ENCODE measurements at places on chromosomes 13 and 19.

DNA sequence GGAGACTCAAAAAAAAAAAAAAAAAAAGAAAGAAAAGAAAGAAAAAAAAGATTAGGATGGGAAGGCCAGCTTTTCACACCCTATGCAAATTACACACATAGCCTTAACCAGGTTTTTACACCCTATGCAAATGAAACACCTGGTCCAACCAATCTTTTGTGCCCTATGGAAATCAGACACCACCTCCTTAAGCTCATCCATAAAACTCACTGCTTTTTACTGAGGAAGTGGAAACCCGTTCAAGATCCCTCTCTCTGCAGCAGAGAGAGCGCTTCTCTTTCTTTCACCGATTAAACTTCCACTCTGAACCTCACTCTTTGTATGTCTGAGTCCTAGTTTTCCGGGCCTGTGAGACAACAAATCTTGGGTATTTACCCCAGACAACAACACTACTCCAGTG is 25.3 kb upstream of the HOMER3 start:
- DNase-seq = no peak

DNA sequence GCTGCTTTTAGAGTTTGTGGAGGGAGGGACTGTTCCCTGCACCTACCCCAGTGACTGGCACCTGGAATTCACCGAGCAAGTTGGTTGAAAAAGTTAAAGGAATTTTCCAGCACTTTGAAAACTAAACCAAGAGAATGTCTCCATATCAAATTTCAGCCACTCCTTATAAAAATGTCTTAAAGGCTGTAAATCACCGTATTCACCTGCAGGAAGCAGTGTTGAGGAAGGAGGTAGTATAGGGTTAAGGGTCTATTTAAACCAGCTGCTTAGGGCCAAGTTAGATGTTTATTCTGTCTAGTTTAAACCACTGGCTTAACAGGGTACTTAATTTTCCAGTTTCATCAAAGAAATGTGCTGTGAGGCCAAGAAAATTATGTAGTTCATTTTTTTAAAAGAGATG is 3.8 kb upstream of the RAB20 start:
- no peak for DNase-seq

DNA sequence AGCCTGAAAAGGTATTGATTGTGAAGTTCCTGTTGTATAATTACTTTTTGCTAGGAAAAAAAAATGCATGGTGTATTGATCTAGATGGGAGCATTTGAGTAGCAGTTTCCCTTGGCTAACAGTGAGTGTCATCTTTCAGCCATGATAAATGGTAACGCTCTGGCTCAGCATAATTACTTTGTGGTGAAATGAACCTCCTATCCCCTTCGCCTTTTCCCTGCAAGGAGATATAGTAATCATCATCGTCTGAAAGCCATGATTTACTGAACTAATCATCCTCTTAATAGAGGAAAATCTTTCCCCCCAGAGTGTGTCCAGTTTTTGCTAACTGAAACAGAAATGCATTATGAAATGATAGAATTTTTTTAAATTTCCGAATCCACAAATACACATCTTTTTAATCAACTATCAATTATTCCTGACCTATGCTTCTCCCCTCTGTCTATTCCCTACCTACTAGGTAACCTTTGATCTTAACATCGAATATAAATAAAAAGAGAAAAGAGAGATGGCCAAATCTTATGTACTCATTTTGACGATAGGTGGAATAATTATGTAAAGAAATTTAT is 88.7 kb downstream of the MAB21L1 start:
- no peak for DNase-seq

DNA sequence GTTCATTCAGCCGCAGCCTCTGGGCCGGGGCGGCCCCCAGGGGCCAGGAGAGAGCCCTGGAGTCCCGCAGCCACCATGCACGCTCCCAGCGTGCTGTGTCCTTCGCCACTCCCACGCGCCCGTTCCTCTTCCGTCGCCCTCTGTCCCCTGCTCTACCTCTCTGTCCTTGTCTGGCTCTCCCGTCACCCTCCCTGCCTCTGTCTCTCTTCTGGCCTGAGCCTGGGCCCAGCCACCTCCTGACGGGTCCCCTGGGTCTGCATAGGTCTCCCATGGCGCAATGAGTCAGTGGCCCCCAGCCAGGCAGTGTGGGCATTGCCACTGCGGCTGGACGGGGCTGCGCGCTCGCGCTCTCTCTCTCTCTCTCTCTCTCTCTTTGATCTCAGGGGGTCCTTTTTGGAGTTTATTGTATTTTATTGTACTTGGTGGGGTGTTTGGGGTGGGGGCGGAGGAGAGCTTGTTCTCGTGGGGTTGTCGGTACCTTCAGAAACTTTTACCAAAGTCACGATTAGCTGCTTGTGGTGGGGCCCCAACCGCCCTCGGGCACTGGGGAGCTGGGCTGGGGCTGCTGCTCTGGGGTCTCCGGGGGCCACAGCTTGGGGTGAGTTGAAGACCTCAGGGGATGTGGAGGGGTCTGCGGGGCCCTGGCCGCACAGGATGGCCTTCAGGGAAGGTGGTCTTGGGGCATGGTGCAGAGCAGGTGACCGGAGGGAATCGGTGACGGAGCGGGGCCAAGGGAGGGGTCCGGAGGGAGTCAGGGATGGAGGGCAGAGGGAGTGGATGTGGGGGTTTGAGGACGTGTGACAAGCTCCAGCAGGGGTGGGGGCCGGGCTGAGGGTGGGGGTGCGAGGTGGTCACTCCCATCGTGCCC is 1.7 kb upstream of the TGFBR3L start:
- no peak for DNase-seq

GRCh38 chr19:56319991-56320390 is 5.4 kb upstream of the ZSCAN5A start:
- no peak for DNase-seq

DNA sequence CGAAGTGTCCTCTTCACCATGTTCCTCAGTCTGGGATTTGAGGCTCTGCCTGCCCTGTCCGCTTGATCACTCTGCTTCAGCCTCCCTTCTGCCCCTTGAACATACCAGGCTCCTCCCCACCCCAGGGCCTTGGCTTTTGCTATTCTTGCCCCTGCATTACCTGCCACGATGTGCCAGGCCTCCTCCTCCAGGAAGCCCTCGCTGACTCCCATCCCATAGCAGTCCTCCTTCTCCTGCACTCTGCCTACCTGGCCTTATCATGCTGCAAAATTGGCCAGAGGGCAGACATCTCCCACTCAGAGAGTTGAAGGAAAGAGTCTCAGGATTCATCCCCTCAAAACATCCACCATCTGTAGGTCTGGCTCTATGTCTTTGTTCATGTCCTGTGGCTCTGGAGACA is 2.2 kb downstream of the YJEFN3 start:
- no peak for DNase-seq

GRCh38 chr19:30132343-30133075 is 190.5 kb downstream of the URI1 start:
- no peak for DNase-seq

GRCh38 chr13:59424661-59425060 is 739.1 kb downstream of the DIAPH3 start:
- DNase-seq = no peak

GRCh38 chr19:29804493-29804892 is 7.3 kb upstream of the CCNE1 start:
- no peak for DNase-seq

DNA sequence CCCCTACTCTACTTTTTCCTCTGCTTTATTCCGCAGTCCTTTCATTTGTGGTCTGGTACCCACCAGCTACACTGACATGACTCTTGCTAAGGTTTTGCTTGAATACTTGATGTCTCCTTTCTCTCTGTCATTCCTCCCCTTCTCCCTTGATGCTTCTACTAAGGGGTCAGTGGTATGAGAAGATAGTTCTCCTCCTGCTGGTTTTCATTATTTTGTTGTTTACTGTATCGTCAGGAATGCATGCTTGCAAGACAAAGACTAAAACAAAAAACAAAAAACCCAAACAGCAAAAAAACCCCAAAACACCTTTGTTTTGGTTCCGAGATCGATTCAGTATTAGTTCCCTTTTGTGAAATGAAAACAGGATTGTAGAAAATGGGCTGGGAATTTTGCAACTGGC is 59.5 kb downstream of the PCCA start:
- no peak for DNase-seq

GRCh38 chr13:30806784-30807183 is 71.4 kb downstream of the ALOX5AP start:
- DNase-seq = no peak

GRCh38 chr13:50994651-50995050 is 85.1 kb downstream of the RNASEH2B start:
- DNase-seq = no peak

DNA sequence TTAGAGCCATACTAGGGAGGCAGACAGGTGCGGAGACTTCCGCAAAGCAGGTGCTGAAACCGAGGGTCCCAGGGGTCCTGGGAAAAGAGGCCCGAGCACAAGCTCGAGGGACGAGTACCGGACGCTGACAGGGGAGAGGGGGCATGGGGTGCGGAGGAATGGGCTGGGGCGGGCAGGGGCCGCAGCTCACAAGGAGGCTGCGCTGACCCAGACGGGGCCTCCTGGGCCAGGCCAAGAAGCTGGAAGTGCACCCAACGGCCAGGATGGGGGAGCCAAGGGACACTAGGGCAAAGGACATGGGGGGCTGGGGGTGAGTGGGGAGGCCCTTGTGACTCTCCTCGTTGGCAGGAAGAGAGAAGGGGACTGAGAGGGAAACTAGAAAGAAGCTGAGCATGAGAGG is 1.8 kb downstream of the POLR2E start:
- DNase-seq = no peak

DNA sequence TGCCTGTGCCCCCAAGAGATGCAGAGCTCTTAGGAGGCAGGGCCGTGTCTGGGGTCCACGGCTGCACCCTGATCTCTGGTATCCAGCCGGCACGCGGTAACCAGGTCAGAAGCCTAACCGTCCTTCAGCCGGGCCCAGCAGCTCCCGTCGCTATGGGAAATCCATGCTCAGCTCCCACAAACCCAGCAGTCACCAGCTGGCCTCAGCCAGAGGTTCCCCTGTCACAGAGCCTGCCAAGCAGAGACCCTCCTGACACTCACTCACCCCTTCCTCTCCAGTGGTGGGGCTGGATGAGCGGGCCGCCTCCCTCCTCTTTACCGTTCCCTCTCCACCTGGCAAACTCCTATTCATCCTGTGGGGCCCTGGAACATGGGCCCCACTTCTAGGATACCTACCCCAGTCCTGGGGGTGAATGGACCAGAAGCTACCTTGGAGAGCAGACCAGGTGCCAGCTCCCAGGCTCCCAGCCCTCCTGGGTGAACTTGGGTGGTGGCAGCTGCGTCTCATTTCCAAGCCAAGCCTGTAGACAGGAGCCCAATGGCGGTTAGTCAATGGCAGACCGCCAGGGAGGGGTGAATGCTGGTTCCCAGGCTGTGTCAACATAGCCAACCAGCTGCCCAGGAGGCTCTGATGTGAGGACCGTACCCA is 21.4 kb upstream of the TCF3 start:
- DNase-seq = no peak

- DNase-seq = no peak
These were observed 14.4 kb downstream of the MEF2B start for GRCh38 chr19:19155495-19156219.

GRCh38 chr19:15404097-15404779 is 14.6 kb downstream of the AKAP8L start:
- no peak for DNase-seq

- no peak for DNase-seq
These were observed 23.4 kb upstream of the SLITRK1 start for GRCh38 chr13:83905641-83906040.

GRCh38 chr19:31418692-31419430 is 69.6 kb upstream of the TSHZ3 start:
- no peak for DNase-seq

DNA sequence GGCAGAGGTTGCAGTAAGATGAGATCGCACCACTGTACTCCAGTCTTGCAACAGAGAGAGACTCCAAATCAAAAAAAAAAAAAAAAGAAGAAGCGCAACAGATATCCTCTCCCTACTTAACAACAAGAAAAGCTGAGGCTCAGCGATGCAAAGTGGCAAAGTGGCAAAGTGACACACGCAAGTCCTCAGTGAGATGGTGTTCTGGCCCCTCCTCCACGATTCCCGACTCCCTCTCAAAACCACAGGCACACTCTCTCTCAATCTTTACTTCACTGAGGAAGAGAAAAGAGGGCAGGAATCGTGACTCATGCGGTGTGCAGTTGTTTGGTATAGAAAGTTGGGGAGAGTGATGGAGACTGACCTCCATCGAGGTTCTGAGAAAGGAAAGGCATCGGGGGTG is 12.6 kb downstream of the FFAR2 start:
- no peak for DNase-seq

DNA sequence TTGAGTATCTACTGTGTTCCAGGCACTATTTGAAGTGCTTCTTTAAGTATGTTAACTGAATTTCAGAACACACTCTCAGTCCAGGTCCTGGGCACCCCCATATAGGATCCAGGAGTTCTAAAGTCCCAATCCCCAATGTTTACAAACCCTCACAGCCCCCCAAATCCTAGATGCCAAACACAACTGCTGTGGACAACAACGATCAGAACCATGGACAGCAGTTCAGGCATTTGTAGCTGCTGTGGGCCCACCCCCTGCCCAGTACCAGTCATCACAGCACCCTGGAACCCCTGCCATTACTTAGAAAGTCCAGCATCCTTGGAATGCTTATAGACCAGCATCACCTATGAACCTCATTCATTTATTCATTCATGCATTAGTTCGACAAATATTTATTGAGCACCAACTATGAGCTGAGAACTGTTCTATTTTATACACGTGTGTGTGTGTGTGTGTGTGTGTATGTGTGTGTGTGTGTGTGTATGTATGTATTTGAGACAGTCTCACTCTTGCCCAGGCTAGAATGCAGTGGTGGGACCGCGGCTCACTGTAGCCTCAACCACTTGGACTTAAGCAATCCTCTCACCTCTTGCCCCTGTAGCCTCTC is 19.3 kb upstream of the SDHAF1 start:
- DNase-seq = no peak

DNA sequence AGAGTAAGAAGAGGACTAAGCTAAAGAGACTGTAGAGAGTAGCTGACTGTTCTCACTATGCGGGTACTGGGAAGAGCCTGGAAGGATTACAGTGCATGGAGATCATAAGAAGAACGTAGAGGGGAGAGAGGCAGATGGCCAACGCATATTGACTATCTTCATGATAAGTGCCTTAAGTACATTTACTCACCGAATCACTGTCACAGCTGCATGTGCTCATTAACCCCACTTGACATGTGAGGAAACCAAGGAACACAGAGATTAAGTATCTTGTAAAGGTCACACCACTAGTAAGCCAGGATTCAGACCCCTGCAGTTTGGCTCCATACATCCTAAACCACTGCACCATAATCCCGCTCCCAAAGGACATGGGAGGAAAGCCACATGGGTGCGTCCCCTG is 34.1 kb downstream of the SMAD9 start:
- DNase-seq = no peak

GRCh38 chr13:47397739-47398138 is 500.9 kb upstream of the HTR2A start:
- DNase-seq = no peak

- DNase-seq = no peak
These were observed 149.7 kb upstream of the SERP2 start for GRCh38 chr13:44223770-44224444.

GRCh38 chr19:57829316-57829715 is 783 bp upstream of the ZNF587B start:
- no peak for DNase-seq

GRCh38 chr13:84029396-84029795 is 147.1 kb upstream of the SLITRK1 start:
- DNase-seq = no peak

All from glomerular endothelial cell (primary cell).